Left ventricle myocardium inferior (tissue), 1 donor: ENCODE measurements at places on chromosomes 3 and 15. TPM values are rescaled to one million over a fixed set of nuclear protein-coding genes. Genes with fewer than 3 reads are reported as not detected.

CFAP100 gene
- total RNA-seq, result not detected

CFAP20DC gene
- total RNA-seq, result not detected

SIDT1 gene
- 0.69 TPM for total RNA-seq

WDR53 gene
- 10.0 TPM for total RNA-seq

SLC28A2 gene
- not detected for total RNA-seq

RETNLB gene
- not detected for total RNA-seq

CDC25A gene
- total RNA-seq, result 0.52 TPM

RPL35A gene
- 775 TPM for total RNA-seq

ZNF639 gene
- 28.8 TPM for total RNA-seq

LNP1 gene
- 4.2 TPM for total RNA-seq

AGBL1 gene
- total RNA-seq, result not detected

ITIH4 gene
- total RNA-seq, result 5.0 TPM

HES1 gene
- total RNA-seq, result 13.4 TPM

C3orf85 gene
- not detected for total RNA-seq

SMARCC1 gene
- 22.9 TPM for total RNA-seq

RBM5 gene
- total RNA-seq, result 58.4 TPM

LRRC3B gene
- total RNA-seq, result 0.55 TPM

PTX3 gene
- total RNA-seq, result 0.52 TPM

FAM219B gene
- total RNA-seq, result 108 TPM

CHRNA3 gene
- total RNA-seq, result 0.25 TPM

C3orf49 gene
- not detected for total RNA-seq

KPNA4 gene
- 130 TPM for total RNA-seq

MOBP gene
- total RNA-seq, result not detected

CLDN1 gene
- 0.08 TPM for total RNA-seq

DLEC1 gene
- total RNA-seq, result 0.08 TPM

GUCA1C gene
- total RNA-seq, result 5.8 TPM

PIERCE2 gene
- total RNA-seq, result 8.7 TPM

PGBD4 gene
- total RNA-seq, result 2.0 TPM

EIF5A2 gene
- 10.2 TPM for total RNA-seq

SUSD5 gene
- 0.80 TPM for total RNA-seq

PLSCR4 gene
- total RNA-seq, result 12.1 TPM

ICE2 gene
- total RNA-seq, result 22.9 TPM
